Prostate gland (tissue), 2 donors: ENCODE measurements at places on chromosomes 3 and 15.

DNA sequence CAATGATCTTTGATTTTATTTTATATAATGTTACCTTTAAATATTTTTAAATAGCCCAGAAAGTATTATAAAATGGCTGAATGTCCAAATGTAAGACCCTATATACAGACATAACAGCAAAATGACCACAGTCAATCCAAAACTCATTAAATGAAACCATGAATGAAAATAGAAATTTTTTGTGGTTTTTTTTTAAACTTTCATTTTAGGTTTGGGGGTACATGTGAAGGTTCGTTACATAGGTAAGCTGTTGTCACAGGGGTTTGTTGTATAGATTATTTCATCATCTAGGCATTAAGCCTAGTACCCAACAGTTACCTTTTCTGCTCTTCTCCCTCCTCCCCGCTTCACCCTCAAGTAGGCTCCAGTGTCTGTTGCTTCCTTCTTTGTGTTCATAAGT lies 108.8 kb downstream of the FAIM start:
- no peak for DNase-seq

DNA sequence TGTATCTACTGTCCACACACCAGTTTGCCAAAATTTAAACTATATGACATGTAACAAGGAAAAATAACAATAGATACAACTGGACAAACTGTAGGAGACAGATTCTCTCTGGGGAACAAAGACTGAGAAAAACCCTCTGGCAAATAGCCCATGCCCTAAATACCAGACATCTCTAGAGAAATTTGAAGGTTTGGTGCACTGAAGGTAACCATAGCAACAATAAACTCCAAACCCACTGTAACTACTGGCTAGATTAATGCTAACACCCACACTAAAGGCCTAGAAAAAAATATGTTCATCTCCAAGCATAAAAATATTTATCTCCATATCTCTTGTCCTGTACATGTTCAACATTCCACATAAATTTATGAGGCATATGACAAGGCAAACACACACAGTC lies 267.1 kb downstream of the STXBP5L start:
- no peak for DNase-seq

DNA sequence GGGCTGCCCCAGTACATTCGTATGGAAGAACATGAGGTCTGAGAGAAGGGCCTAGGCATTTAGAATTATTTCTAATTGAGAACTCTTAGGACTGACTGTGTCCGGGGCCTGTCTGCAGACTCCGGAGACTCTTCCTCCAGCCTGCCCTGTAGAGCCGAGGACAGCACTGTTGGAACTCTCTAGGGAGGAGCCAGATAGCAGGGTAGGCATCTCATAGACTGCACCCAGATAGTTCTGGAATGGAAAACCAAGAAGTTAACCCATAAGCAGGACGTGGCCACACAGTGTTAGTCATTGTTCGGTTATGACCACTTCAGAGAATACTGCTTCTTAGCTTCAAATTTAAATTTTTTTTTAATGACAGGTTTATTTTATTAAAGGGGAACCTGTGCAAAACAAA lies 59.5 kb downstream of the SNRK start:
- no peak for DNase-seq

DNA sequence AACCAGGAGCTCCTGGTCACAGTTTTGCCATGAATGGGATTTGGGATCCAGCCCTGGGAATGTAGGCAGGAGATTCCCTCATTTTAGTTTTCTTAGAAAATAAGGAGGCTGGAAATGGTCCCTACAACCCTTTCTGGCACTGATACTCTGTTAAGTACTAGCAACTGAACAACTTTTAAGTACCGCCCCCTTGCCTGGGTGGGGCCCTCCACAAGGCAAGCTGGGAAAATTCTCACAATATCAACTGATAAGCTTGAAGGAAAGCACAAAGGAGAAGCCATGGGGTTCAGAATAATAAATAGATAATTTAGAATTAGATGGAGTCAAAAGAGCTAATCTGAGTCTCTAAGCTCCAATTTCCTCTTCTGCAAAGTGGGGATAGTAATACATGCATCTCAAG lies 4.2 kb upstream of the DGKG start:
- no peak for DNase-seq

GRCh38 chr15:47743886-47744285 lies 26.6 kb downstream of the SEMA6D start:
- DNase-seq: no peak

GRCh38 chr3:147680837-147681483 lies 271.8 kb downstream of the ZIC1 start:
- DNase-seq: no peak

DNA sequence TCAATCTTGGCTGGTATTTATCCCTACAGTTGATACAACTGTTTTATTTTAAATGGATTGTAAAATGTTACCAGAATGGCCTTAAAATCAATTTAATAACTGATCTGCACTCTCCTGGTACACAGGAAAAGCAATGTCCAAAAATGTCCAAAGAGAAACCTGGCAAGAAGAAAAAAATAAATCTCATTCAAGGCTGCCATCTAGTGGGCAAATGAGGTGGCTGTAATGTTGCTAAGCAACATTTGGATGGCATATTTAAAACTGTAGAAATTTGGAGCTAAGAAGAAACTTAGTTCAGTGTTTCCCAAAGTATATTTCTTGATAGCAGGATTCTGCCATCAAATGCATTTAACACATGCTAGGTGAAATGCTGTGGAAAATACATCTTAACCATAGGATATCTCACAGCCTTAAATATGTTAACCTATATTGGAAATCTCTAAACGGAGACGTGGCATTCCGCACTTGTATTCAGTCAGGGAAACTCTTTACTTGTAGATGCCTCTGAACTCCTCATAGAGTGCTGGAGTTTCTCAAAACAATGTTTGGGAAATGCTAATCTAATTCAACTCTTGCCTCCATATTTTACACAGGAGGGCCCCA lies 216.8 kb downstream of the ERC2 start:
- peak; percentile 49 for DNase-seq

GRCh38 chr3:52443268-52443610 lies 1.7 kb downstream of the SEMA3G start:
- no peak for DNase-seq

- DNase-seq: no peak
These were observed 58.5 kb upstream of the TNFSF10 start for GRCh38 chr3:172581757-172582166.

DNA sequence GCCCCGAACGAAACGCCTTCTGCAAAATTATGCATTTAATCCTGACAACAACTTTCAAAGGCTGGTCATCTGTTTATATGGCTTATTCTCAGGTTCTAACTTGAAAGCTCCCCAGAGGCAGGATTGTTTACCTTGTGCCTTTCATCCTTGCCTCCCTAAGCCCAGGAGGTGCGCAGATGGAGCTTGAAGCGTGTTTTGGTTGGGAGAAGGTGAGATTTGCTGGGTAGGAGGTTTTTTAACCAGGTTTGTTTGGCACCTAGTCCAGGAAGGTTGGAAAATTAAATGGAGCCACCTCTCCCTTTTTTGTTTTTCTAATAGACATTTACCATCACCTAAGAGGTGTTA lies 675 bp downstream of the TSEN2 start:
- DNase-seq: no peak
